Left kidney (tissue), 8 donors: ENCODE measurements at places on chromosomes 7 and 10. TPM values are rescaled to one million over a fixed set of nuclear protein-coding genes. Genes with fewer than 3 reads are reported as not detected.

The RAB19 gene
- 2.9 TPM for polyA plus RNA-seq

The TMEM270 gene
- 0.27 TPM for polyA plus RNA-seq

The ABCB1 gene
- polyA plus RNA-seq = 27.4 TPM

The MRLN gene
- polyA plus RNA-seq = 0.48 TPM

The REPIN1 gene
- 80.7 TPM for polyA plus RNA-seq

The HKDC1 gene
- polyA plus RNA-seq = 15.3 TPM

The ZNF485 gene
- polyA plus RNA-seq = 5.5 TPM

The JAZF1 gene
- 12.6 TPM for polyA plus RNA-seq

The BMPER gene
- polyA plus RNA-seq = 22.7 TPM

The NRBF2 gene
- polyA plus RNA-seq = 23.5 TPM

The INSYN2A gene
- polyA plus RNA-seq = 2.6 TPM

The SUN3 gene
- 0.17 TPM for polyA plus RNA-seq

The HEPACAM2 gene
- 5.9 TPM for polyA plus RNA-seq

The PAX4 gene
- polyA plus RNA-seq = not detected

The PDE6C gene
- polyA plus RNA-seq = 2.2 TPM

The DNAH11 gene
- polyA plus RNA-seq = 3.3 TPM

The NODAL gene
- 0.67 TPM for polyA plus RNA-seq

The EPHA1 gene
- 20.2 TPM for polyA plus RNA-seq

The TWIST1 gene
- 6.6 TPM for polyA plus RNA-seq

The TSPAN13 gene
- 24.0 TPM for polyA plus RNA-seq

The VIPR2 gene
- 2.6 TPM for polyA plus RNA-seq

The CDC14C gene
- 0.08 TPM for polyA plus RNA-seq

The NXPH1 gene
- 0.25 TPM for polyA plus RNA-seq

The PON1 gene
- polyA plus RNA-seq = 0.33 TPM

The NEBL gene
- 90.1 TPM for polyA plus RNA-seq

The PROSER2 gene
- polyA plus RNA-seq = 4.0 TPM

The FFAR4 gene
- not detected for polyA plus RNA-seq

The SH2D4B gene
- 0.15 TPM for polyA plus RNA-seq

The C10orf105 gene
- polyA plus RNA-seq = 0.18 TPM
